IMR-90 (cell line): ENCODE measurements at places on chromosomes 5 and 9. TPM values are rescaled to one million over a fixed set of nuclear protein-coding genes. Genes with fewer than 3 reads are reported as not detected.

Gene OR1J2
- polyA plus RNA-seq: not detected in 2 replicates

GRCh38 chr9:132030626-132031325, 48.9 kb downstream of the MED27 start:
- H3K36me3 ChIP-seq: no peaks in the 10 kb centered on the region
- H3K27ac ChIP-seq: no peak overlapping the region
- no peak overlapping the region for H3K4me3 ChIP-seq
- H3K27me3 ChIP-seq: no peaks in the 10 kb centered on the region
- no peak for DNase-seq

DNA sequence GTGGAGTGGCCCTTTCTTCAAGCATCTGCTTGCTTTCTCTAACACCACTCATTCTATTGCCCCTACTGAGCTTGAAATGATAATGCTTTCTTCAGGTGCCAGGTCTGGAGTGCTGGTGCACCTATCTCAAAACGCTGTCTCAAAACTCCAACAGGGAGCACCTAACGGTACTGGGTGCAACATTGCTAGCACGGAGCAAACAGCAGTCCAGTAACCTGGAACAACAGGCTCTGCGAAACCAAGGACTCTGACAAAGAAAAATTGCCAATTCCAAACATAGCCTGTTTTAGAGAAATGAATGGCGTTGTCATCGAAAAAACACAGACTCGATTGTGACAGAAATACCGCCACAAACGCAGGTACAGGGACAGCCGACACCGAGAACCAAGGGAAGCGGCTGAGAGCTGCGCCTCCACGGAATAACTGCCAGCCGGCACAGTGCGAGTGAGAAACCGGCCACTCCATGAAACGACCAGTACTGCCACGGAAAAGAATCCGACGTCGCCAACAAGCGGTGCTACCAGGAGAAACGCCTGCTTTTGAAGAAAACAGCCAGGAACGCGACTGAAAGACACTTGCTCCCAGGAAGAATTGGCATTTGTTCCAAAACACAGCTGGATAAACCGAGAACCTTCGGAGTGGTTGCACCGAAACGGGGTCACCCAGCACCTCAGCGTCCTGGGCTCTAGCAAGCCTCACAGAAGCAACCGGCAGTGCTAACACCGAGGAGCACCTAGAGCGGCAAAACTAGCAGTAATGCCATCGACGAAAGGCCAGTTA, 3.1 kb downstream of the ANXA2R start:
- H3K4me3 ChIP-seq: peak overlapping the region; percentile 76
- peak overlapping the region; percentile 100 for H3K27ac ChIP-seq
- H3K4me1 ChIP-seq: peaks cover 8% of the 10 kb centered on the region
- H3K27me3 ChIP-seq: no peaks in the 10 kb centered on the region
- H3K36me3 ChIP-seq: no peaks in the 10 kb centered on the region

GRCh38 chr5:134510970-134511795, 14.3 kb upstream of the JADE2 start:
- H3K4me1 ChIP-seq: peaks cover 33% of the 10 kb centered on the region
- peak; percentile 69 for DNase-seq
- no peaks in the 10 kb centered on the region for H3K27me3 ChIP-seq
- peak overlapping the region; percentile 35 for H3K27ac ChIP-seq
- no peak overlapping the region for H3K4me3 ChIP-seq

DNA sequence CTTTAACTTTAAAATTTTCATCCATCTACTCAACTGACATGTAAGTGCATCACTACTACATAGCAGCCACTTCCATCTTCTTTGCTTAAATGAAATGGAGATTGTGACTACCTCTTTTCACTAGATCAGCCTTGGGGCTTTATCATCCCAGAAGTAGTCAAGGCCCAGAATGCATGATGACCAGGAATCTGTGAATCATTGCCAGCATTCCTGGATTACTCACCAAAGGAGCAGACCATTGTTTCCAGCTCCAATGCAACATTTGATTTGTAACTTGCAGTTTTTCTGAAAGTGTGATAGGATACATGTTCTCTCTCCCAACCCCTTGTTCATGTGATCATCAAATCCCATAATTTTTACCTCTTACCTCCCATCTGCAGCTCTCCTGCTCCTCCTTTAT, 65.1 kb downstream of the PLPPR1 start:
- H3K4me1 ChIP-seq: no peaks in the 10 kb centered on the region
- no peak for DNase-seq
- no peak overlapping the region for H3K27ac ChIP-seq
- H3K4me3 ChIP-seq: no peak overlapping the region
- H3K27me3 ChIP-seq: no peaks in the 10 kb centered on the region

DNA sequence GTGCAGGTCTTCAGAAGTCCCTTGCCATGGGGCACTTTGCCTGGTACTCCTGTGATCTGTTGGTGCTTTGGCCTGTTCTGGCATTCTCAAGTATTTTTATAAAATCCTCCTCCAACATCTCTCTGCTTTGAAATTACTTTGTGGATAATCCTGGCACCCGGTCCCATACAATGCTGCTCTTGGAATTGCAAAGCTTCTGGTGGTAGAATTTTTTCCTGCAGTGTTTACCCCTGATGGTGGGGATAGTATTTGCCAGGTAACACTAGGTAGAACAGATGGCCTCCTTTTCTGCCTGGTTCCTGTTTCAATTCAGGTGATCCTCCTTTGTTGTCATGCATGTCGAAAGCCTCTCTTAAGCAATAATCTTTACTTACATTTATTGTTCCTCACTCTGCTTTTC, 109.8 kb upstream of the ATP10B start:
- no peaks in the 10 kb centered on the region for H3K36me3 ChIP-seq
- no peak overlapping the region for H3K27ac ChIP-seq
- no peaks in the 10 kb centered on the region for H3K27me3 ChIP-seq
- no peaks in the 10 kb centered on the region for H3K4me1 ChIP-seq
- DNase-seq: no peak
- no peak overlapping the region for H3K4me3 ChIP-seq

DNA sequence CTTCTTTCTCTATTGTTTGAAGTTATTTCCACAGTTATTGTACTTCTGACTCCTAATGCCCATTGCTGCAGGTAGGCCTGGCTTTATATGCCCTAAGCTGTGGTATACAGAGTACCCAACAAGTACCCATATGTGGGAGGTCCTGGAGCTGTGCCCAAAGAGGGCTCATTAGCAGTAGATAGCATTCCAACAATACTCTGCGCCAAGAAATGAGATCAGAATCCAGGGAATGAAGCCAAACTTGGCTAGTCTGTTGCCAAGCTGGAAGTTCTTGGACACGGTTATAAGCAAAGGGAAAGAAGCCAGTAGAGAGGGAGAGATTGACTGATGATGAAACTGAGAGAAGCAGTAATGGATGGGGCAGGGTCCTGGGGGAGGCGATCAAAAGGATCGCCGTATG, 29.7 kb upstream of the FAM169A start:
- no peaks in the 10 kb centered on the region for H3K4me1 ChIP-seq
- H3K4me3 ChIP-seq: no peak overlapping the region
- no peaks in the 10 kb centered on the region for H3K36me3 ChIP-seq
- peak; percentile 59 for DNase-seq
- no peak overlapping the region for H3K27ac ChIP-seq

Gene CCL27
- polyA plus RNA-seq: 0.17 and 0.26 TPM in 2 replicates

- DNase-seq: no peak
- H3K27me3 ChIP-seq: no peaks in the 10 kb centered on the region
- no peak overlapping the region for H3K27ac ChIP-seq
- H3K36me3 ChIP-seq: peaks cover 12% of the 10 kb centered on the region
- H3K4me3 ChIP-seq: no peak overlapping the region
These were observed 167.8 kb downstream of the PAM start for GRCh38 chr5:102922799-102923477.

GRCh38 chr9:89116064-89116804, 62.4 kb downstream of the SHC3 start:
- DNase-seq: peak; percentile 95
- 0 out of 2 replicates have a peak overlapping the region, but pooled peaks have one; percentile 26 for H3K27ac ChIP-seq
- no peak overlapping the region for H3K4me3 ChIP-seq
- no peaks in the 10 kb centered on the region for H3K27me3 ChIP-seq

DNA sequence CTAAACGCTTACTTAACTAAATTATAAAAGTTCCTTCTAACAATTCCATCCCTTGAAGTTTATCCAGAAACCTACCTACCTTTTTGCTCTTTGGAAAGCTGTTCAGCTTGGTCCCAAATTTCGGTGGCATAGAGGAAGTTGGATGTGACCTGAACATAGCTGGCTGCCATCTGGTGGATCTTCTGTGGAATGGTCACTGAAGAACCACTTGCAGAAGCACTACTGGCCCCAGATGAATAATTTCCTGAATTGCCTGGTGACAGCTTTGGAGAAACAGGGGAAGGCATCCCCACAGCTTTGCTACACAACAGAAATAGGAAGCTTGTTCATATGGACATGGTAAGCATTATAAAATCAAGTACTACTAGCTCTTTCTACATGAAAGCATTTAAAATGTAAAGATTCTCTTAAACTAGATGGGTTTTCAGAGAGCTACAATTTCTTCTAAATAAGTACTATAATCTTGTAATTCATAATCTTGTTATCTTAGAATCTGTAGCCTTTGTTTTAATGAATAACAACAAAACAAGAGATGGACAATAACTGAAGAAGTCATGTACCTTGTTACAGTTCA, 9.9 kb downstream of the LEAP2 start:
- DNase-seq: peak; percentile 74
- H3K27ac ChIP-seq: no peak overlapping the region
- no peaks in the 10 kb centered on the region for H3K4me1 ChIP-seq
- no peak overlapping the region for H3K4me3 ChIP-seq
- H3K27me3 ChIP-seq: no peaks in the 10 kb centered on the region

DNA sequence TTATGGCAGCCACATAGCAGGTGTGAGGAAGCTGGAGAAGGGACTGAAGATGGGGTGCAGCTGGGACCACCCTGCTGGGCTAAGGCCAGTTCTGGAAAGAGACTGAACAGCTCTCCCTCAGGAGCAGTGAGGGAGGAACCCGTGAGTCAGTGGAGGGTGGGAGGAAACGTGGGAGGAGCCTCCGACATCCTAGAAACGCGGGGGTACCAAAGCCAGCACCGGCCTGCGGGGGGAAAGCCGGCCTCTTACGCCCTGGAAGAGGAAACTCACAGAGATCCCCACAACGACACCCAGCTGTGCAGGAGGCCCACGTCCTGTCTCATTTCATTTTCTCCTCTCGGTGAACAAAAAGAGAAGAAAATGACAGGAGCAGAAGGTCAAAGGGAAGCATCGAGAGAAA, 185.8 kb upstream of the IRX4 start:
- no peaks in the 10 kb centered on the region for H3K27me3 ChIP-seq
- H3K36me3 ChIP-seq: no peaks in the 10 kb centered on the region
- H3K27ac ChIP-seq: no peak overlapping the region
- H3K4me1 ChIP-seq: no peaks in the 10 kb centered on the region
- DNase-seq: no peak

- H3K4me3 ChIP-seq: no peak overlapping the region
- H3K4me1 ChIP-seq: no peaks in the 10 kb centered on the region
- no peaks in the 10 kb centered on the region for H3K27me3 ChIP-seq
- H3K36me3 ChIP-seq: no peaks in the 10 kb centered on the region
- H3K27ac ChIP-seq: no peak overlapping the region
These were observed 311.9 kb upstream of the PANK3 start for GRCh38 chr5:168890816-168891812.

GRCh38 chr5:6736524-6737042, 23.4 kb downstream of the TENT4A start:
- DNase-seq: no peak
- peaks cover 26% of the 10 kb centered on the region for H3K36me3 ChIP-seq
- no peaks in the 10 kb centered on the region for H3K27me3 ChIP-seq

GRCh38 chr5:102850503-102850902, 95.4 kb downstream of the PAM start:
- H3K36me3 ChIP-seq: no peaks in the 10 kb centered on the region
- peaks cover 4% of the 10 kb centered on the region for H3K4me1 ChIP-seq
- H3K4me3 ChIP-seq: no peak overlapping the region

DNA sequence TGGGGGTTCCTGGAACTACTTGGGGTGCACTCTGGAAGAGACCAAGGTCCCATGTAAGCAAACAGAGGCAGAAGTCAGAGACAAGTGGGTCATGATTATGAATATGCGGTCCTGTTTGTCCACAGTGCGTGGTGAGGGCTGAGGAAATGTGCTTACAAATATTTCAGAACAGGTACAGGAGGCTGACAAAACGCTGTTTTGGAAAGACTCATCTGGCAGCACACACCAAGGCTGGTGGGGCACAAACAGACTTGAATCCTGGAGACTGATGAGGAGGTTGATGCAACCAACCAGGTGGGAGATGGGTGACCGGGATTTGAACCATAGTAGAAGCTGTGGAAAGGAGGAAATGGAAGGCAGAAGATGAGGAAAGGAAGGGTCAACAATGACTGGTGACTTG, 83.8 kb downstream of the ADRB2 start:
- DNase-seq: no peak
- no peak overlapping the region for H3K4me3 ChIP-seq
- H3K36me3 ChIP-seq: no peaks in the 10 kb centered on the region
- H3K27ac ChIP-seq: peak overlapping the region; percentile 11; the same call in 1 of the 2 replicates

DNA sequence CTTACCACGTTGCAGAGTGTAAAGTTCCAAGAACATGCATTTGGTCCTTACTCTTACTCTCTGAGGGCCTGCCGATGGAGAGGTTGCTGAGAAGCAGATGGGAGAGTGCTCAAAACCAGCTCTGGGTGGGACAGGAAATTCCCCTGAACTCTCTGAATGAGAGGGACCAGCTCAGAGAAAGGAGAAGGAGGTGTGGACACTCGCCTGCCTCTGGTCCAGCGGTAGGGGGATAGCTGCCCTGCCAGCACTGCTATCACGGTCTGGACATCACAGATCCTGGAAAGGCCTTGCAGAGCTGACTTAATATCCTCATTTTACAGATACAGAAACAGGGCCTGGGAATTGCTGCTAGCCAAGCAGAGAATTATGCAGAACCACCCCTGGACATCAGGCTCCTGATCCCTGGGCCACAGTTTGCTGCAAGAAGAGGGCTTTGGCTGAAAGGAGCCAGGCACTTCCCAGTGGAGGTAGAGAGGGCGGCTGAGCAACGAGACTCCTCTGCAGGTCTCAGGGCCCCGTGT, 4.9 kb downstream of the TRAF1 start:
- no peak overlapping the region for H3K4me3 ChIP-seq
- no peaks in the 10 kb centered on the region for H3K36me3 ChIP-seq
- no peak for DNase-seq
- H3K4me1 ChIP-seq: peaks cover 29% of the 10 kb centered on the region
- no peak overlapping the region for H3K27ac ChIP-seq
